ENCODE measurements at places on chromosomes 12 and 14.

GRCh38 chr12:5733136-5733755, 211.8 kb downstream of the ANO2 start:
- DNase-seq, result no peak

DNA sequence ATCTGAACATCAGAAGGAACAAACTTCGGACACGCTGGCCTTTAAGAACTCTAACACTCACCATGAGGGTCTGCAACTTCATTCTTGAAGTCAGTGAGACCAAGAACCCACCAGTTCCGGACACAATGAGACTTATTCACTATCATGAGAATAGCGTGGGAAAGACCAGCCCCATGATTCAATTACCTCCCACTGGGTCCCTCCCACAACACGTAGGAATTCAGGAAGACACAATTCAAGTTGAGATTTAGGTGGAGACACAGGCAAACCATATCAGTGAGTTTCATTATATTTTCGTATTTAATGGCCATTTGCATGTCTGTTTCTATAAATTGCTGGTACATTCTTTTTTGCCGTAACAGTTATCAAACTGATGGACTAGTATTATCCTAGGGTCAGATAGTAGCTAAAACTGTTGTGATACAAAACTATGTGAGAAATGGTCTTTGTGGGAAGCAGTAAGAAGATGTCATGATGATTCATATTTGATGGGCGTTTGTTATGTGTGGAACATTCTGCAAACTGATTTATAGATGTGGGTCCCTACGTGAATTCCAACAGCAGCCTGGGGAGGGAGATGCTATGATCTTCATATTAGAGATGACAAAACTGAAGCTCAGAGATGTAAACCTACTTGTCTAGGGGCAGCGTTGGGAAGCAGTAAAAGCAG, 282.4 kb upstream of the TMEM132C start:
- no peak for DNase-seq

GRCh38 chr14:57729208-57730187, 136.4 kb downstream of the SLC35F4 start:
- DNase-seq, result no peak

DNA sequence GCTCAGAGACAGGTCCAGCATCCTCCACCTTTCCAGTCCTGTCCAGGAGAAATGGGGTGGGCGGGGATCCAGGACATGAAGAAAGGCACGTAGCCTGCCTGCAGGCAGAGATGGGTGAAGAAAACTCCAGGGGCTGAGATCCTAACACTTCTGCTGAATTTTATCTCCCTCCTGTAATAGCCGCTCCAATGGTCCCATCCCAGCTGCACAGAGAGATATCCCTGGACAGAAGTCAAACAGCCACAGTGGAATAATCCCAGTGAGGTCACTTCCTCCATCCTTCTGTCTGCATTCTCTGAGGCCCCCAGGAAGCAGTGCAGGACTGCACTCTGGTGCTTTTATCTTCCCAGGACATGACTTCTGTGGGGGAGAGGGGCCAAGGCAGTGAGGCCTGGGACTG, 26.3 kb downstream of the KRT18 start:
- DNase-seq, result no peak

- DNase-seq, result no peak
Measured at GRCh38 chr12:14156606-14157005, 175.2 kb upstream of the GRIN2B start.

- DNase-seq, result no peak
Measured at GRCh38 chr14:104644656-104645378, 40.2 kb upstream of the TMEM179 start.

DNA sequence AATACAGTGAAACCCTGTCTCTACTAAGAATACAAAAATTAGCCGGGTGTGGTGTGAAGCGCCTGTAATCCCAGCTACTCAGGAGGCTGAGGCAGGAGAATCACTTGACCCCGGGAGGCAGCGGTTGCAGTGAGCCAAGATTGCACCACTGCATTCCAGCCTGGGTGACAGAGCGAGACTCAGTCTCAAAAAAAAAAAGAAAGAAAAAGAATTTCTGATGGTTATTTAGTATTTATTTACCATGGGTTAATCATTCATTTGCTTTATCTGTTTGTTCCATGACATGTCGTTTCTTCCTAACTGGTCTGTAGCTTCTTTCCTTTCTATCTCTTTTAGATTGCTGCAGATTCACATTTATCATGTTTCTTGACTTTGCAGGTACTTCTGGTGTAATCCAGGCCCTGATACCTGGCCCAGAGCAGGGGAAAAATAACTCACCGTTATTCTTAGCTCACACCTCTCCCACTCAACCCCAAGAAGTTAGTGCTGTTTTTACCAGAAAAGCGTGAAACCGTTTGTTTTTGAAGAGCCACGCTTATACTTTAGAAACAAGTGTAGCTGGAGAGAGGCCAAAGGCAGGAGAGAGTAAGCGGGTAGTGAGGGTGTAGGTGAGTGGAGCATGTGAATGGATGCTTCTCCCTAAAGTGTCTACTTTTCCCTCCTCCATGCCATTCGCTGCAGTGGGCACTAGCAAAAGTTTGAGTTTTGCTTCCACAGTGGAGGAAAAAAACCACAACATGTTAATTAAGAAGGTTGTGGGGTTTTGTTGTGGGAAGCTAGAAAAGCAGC, 45.4 kb downstream of the SRGAP1 start:
- no peak for DNase-seq

DNA sequence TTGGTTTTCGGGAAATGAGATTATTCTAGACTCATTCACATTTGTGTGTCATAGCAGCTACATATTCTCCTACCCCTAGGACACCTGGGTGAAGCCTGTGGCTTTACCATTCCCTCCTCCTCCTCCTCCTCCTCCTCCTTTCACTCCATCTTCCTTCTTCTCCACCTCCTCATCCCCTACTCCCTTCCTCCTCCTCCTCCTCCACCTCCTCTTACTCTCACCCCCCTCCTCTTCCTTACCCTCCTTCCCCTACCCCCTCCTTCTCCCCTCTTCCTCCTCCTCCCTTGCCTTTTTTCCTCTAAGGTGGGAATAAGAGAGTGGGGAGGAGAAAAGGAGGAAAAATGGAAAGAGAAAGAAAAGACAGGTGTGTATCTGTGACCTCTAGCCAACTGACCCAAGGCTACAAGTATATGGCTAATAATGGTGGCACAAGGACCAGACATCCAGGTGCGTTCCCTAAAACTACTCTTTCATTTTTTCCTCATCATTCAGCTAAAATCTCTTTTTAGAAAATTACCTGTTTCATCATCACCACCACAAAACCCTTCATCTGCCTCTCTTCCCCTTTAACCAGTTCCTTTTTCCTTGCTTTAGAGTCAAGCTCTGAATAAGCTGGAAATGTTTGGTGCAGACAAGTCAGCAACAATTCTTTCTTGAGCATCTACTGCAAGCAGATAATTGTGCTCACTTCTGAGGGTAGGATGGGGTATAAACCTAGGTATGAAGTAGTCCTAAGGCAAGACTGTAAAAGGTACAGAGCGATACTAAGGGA, 149.8 kb upstream of the FOXN3 start:
- no peak for DNase-seq

DNA sequence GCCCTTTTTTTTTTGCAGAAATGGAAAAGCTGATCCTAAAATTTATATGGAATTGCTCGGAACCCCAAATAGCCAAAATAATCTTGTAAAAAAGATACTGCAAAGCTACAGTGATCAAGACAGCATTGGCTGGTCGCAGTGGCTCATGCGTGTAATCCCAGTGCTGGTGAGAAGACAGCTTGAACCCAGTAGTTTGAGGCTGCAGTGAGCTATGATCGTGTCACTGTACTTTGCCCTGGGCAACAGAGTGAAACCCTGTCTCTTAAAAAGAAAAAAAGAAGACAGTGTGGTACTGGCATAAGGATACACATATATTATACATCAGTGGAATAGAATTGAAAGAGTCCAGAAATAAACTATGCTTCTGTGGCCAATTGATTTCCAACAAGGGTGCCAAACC, 5.4 kb downstream of the ITGB7 start:
- no peak for DNase-seq

- no peak for DNase-seq
Measured at GRCh38 chr12:22467190-22467589, 77.2 kb downstream of the C2CD5 start.

- DNase-seq, result no peak
Measured at GRCh38 chr12:73531752-73532151, 1005.9 kb upstream of the ATXN7L3B start.

DNA sequence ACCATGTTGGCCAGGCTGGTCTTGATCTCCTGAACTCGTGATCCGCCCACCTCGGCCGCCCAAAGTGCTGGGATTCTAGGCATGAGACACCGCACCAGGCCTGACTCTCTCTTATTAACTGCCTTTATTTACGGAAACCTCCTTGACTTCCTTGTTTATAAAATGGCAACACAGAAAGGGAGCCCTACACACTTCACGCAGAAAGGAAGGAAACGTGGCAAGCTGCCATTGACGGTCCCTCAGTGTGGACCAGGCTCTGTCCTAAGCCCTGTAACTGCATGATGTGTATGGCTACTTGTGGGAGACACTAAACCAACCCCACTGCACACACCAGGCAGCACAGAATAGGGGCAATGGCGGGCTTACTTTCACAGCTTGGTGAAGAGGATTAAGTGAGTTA, 11.7 kb downstream of the CINP start:
- no peak for DNase-seq

DNA sequence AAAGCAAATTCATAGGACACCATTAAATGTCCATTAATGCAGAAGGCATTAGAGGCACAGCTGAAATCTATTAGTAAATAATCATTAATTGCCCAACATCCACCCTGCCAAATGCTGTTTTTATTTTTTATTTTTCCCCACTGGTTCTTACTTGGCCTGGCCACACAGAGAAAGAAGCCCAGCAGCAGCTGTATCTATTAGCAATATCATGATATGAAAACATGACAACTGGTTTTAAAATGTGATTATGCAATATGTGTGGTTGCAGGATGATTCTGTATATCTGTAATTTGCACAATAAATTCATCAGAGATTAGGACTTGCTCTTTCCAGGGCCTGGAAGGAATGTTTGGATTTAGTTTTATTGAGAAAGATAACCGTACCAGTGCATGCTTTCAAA, 44.9 kb downstream of the SIX6 start:
- no peak for DNase-seq

GRCh38 chr12:209851-210250, 4.1 kb downstream of the SLC6A12 start:
- DNase-seq, result no peak

DNA sequence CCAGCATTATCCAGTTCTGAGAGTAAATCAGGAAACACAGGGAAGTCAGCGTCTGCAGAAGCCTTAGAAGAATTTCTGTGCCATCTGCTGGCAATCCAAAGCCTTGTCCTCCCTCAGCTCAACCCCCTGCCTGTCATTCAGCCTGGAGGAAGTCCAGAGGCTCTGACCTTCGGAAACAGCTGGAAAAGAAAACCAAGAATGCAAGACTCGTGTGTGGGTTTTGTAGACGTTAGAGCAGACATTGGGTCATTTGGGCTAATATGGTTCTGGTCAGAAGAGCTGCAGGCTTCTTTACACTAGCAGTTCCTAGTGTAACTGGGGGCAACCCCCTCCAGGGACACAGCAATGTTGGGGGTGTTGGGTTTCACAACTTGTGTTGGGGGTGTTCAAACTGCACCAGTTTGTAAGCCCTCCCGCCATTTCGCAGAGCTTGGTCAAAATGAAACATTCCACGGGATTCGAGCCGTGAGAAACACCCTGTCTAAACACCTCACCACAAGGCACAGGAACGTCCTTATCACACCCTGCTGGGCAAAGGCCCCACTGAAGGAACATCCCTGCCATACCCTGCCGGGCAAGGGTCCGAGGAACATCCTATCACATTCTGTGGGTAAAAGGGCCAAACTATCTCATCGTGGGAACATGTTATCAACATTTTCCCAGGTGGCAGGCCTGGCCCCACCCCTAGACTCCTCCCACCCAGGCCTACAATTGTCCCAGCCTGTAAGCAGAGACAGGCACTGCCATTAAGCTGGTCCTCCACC, 21.0 kb upstream of the SERPINA4 start:
- no peak for DNase-seq

DNA sequence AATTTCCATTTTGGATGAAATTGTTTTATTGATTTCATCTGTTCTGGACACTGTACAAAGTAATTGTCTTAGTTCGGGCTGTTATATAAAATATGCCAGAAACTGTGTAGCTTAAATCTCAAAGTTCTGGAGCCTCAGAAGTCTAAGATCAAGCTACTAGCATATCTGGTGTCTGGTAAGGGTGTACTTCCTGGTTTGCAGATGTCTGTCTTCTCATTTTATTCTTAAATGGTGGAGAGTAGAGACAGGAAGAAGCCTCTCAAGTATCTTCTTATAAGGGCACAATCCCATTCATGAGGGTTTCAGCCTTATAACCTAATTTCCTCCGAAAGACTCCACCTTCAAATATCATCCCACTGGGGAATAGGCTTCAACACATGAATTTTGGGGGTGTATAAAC, 51.3 kb downstream of the MON2 start:
- DNase-seq, result no peak

GRCh38 chr12:6775185-6776174, 3.2 kb downstream of the LAG3 start:
- DNase-seq, result no peak

DNA sequence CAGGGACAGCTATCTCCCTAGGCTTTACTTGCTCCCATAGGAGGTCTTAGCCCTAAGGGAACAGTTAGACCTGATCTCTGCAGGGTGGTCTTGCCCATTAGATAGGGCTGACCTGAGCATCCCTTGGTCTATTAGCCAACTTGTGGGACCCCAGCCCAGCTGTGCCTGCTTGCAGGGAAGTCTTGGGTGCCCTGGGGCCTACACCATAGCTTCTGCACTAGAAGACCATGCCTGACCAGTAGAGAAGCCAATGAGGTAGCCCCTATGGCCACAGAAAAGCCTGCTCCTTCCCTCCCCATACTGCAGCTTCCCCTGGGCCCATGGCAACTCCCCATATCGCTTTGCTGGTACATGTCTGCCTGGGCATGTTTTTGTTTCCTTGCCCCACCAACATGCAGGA, 1049.1 kb downstream of the TRHDE start:
- no peak for DNase-seq

- DNase-seq, result no peak
Measured at GRCh38 chr12:31867292-31867691, 91.9 kb upstream of the RESF1 start.

- DNase-seq, result no peak
Measured at GRCh38 chr12:71686658-71687025, 760 bp downstream of the TMEM19 start.

- no peak for DNase-seq
Measured at GRCh38 chr12:132393245-132393795, 63.9 kb upstream of the GALNT9 start.

DNA sequence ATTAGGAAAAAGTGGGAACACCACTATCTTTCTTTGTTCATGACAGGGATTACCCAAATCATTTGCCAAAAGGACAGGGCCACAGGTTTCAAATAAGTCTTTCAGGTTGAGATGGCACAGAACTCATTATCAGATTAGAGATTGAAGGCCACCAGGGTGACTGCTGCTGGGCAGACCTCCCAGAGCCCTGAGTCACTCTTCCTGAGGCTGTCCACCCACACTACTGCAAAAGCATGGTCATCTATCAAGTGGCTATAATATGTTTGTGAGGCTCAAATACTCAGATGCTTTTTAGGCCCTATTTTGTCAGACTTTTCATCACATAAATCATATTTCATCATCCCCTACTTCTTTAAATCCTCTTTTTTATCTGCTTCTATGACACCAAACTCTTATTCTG, 155.3 kb upstream of the CCDC196 start:
- no peak for DNase-seq

- no peak for DNase-seq
Measured at GRCh38 chr12:67155863-67156262, 113.3 kb upstream of the CAND1 start.

- DNase-seq, result no peak
Measured at GRCh38 chr14:42112108-42112507, 505.4 kb downstream of the LRFN5 start.
